ENCODE measurements at places on chromosomes 12 and 14.

GRCh38 chr12:123621101-123621500, 12.4 kb downstream of the EIF2B1 start:
- no peak for DNase-seq

- no peak for DNase-seq
Observed at GRCh38 chr14:44956866-44957265, 4.9 kb downstream of the KLHL28 start.

GRCh38 chr14:32233260-32233659, 30.2 kb upstream of the RNU6-8 start:
- no peak for DNase-seq

- DNase-seq, result no peak
Observed at GRCh38 chr12:65334521-65334920, 56.0 kb downstream of the MSRB3 start.

DNA sequence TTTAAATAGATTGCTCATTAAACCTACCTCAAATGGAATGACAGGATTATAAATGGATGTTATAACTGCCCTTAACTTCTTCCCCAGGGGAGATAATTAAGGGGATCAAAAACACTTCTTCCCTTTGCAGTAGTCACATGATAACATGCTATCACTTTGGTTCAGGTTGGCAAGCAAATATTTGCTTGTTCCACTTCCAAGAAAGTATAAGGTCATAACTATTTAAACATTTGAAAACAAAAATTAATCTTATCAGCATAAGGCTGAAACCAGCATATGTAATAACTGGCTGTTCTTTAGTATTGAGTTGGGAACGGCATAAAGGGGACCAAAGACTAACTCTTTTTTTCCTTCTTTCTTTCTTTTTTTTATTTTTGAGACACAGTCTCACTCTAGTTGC, 2.4 kb upstream of the LYZ start:
- DNase-seq, result no peak

DNA sequence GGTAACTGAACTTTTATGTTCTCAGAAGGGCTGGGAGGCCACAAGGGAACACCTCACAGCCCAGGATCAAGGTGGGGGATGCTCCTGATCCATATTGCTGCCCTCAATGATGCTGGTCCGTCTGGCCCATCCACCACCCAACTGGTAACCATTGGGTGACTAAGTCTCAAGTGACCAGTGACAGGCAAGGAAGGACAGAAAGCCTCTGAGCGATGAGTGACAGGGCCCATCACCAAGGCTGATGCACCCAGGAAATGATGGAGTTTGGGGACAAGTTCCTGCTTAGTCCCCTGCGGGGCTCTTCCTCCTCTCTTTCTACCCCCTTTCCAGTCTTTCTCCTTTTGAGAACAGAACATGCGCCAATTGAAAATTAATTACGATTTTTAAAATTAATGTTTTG, 2.6 kb upstream of the MMP19 start:
- DNase-seq, result no peak

- no peak for DNase-seq
Observed at GRCh38 chr14:105471297-105471821, 3.3 kb upstream of the CRIP2 start.

DNA sequence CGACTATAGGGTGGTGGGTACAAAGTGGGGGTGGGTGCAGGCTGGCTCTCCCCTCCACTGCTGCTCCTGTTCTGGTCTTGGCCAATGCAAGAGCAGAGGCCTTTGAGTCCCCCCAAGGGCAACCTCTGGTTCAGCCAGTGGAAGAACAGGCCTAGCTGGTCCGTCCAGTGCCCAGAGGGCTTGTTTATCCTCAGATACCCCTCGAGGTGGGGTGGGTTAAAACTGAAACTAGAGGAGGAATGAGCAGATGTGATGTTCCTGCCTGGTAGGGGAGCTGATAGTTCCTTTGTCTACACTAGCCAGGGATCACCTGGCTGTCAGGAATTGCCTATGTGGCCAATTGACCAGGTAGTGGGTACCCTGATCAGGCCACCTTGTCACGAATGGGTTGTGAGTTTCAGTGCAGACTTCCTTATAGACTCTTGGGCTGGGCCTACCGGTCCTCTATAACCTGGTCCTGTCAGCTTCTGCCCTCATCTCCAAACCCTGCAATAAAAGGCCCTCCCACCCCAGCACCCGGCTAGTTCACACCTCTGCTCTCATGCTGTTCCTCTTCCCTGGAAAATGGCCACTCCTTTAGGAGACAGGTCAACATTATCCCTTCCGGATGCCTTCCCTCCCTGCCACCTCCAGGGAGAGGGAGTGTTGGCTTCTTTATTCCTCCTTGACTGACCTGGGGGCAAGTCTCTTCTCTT, 10.7 kb upstream of the HSP90AA1 start:
- no peak for DNase-seq

GRCh38 chr14:104557086-104557485, 22.5 kb upstream of the C14orf180 start:
- no peak for DNase-seq
